ENCODE measurements at places on chromosomes 7 and 10. TPM values are rescaled to one million over a fixed set of nuclear protein-coding genes. Genes with fewer than 3 reads are reported as not detected.

- peak; percentile 65 for DNase-seq
Observed at GRCh38 chr10:48463318-48464003, 141.4 kb downstream of the ARHGAP22 start.

GRCh38 chr7:47782022-47782421 lies 166.2 kb downstream of the PKD1L1 start:
- DNase-seq, result no peak

DNA sequence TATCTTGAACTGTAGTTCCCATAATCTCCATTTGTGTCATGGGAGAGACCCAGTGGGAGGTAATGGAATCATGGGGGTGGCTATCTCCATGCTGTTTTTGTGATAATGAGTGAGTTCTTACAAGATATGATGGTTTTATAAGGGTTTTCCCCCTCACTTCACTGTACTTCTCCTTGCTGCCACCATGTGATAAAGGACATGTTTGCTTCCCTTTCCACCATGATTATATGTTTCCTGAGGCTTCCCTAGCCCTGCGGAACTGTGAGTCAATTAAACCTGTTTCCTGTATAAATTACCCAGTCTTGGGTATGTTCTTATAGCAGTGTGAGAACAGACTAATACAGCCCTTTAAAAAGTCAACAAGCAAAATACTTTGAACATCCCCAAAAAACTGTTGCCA lies 427.7 kb downstream of the HTR7 start:
- DNase-seq, result no peak

DNA sequence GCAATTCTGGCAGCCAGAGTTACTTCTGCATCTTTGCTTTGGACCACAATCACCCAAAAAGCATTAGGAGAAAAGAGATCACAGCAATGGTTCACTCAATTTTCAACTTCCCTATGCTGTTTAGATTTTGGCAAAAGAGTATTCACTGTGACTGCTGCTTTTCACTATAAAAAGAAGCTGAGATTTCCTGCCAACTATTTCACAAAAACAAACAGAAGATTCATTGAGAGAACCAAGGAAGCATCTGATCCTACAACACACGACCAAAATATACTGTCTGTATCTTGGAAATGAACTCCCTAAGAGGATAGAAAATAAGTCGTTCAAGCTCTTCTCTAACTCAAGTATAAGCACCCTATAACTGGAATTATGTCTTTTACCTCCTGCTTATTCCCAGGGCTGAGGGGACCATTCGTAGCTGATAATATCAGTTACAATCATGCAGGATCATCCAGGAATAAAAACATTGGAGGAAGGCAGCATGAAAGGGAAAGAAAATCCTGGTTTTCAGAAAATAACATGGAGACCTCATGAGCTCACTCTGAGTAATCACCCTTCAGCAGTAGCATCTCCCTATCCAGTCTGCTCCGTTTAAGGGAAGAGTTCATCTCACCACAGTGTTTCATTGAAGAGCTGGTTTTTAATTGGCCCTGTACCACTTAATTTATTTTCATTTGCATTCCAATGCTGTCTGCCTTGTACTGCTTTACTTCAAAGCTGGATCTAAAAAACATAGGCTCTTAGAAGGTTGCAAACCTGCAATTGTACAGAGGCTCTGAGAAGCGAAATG lies 256.2 kb downstream of the PAXIP1 start:
- no peak for DNase-seq

- DNase-seq, result no peak
Observed at GRCh38 chr7:17493446-17493845, 195.0 kb downstream of the AHR start.

GRCh38 chr7:135930565-135931461 lies 46.3 kb downstream of the MTPN start:
- DNase-seq, result no peak

GRCh38 chr7:157412021-157412443 lies 75.2 kb downstream of the DNAJB6 start:
- peak; percentile 43 for DNase-seq

DNA sequence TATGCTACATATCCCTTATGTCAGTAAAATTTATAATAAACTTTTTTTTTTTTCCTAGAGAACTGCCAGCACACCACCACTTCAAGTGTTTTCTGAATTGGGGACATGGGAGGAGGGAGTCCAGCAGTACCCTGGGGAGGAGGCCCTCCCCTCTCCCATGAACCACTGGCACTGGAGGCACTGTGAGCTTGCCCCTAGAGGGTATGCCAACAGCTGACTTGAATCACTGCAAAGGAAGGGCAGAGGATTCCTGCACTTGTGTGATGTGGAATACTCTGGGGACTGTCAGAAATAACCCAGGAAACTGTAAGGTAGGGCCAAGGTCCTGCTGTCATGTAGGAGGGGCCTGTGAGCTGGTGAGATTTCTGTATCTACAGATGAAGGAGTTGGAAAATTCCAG lies 8.5 kb upstream of the ARMS2 start:
- DNase-seq, result no peak

Gene ZDHHC4
- 49.8 TPM for polyA plus RNA-seq

Gene RPEL1
- not detected for polyA plus RNA-seq
